Thymus (tissue), 14 donors: ENCODE measurements at places on chromosomes 1 and 21.

DNA sequence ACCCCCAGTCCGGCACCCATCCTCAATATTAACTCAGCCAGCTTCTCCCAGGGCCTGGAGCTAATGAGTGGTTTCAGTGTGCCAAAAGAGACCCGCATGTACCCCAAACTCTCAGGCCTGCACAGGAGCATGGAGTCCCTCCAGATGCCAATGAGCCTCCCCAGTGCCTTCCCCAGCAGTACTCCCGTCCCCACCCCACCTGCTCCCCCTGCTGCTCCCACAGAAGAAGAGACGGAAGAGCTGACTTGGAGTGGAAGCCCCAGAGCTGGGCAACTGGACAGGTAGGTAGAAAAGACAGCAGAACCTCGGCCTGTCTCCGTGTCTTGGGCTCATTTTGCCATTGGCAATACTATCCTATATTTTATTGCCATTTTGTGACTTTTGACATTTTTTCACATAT, 45.4 kb upstream of the IPO9 start:
- no peak for DNase-seq

GRCh38 chr21:23811805-23812204, 1795.5 kb downstream of the MRPL39 start:
- DNase-seq, result no peak

DNA sequence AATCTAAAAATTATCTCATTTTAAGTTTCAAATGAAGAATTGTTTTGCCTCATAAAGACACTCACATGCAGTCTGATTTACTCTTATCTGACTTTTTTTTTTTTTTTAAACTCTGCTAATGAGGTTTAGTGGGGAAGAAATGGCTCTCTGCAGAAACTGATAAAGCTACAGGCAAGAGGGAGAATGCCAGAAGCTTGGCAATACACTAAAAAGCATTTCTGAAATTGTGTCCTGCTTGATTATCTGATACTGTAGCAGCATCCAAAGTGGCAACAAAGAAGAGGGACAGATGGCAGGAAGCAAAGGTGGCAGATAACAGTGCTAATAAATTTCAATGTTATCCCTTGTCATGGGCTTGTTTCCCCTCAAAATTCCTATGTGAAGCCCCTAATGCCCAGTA, 1744.9 kb downstream of the NCAM2 start:
- DNase-seq, result no peak

- no peak for DNase-seq
Measured at GRCh38 chr1:38547321-38547720, 312.3 kb downstream of the RRAGC start.

- DNase-seq, result no peak
Measured at GRCh38 chr1:116775116-116775752, 21.0 kb downstream of the CD2 start.

DNA sequence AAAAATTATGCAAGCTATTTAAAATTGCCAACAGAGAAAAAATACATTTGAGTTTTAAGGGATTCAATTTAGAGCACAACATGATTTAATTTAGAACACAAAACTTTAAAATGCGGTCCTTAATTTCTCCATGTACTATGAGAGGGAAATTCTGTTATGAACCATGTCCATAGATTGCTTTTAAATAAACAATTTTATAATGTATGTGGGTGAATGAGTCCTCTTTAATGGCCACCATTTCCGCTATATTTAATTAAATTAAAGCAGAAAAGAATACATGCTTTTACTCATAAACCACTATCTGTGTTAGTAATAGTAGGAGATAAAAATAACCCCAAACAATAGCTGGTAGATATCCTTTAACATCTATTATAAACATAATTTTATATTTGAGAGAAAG, 914.6 kb downstream of the LTN1 start:
- no peak for DNase-seq

- no peak for DNase-seq
Measured at GRCh38 chr1:75165264-75165663, 31.1 kb downstream of the LHX8 start.

GRCh38 chr1:32895325-32896215, 5.6 kb downstream of the TMEM54 start:
- no peak for DNase-seq

DNA sequence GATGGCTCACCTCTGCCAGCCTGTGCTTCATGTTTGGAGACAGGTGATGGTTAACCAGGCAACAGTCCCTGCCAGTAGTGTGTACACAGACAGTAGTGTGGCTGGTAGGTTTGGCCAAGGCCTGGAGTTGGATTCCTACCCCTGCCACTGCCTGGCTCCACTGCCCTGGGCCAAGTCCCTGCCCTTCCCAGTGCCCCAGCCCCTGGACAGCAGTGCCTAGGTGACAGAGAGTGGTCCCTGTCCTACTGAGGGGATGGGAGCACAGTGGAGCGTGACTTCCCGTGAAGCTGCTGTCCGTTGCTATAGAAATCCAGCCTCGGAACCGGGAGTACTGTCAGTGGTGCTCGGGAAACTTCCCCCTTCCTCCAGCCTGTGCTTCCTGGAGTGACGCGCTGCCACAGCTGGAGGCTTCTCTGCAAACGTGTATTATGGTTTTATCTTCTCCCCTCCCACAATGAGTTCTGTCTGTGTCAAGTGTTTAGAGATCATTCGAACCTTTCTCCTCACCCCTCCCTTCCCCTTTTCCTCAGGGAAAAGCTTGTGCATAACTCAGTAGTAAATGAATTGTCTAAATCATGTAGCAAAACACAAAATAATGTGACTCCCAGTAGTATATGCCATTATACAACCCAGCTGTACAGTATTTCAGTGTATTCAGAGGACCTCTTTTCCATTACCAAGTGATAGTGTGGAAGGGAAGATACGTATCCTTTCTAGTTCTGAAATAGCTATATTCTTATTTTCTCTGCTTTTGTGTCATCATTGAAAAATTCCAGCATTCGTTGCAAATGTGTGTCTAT, 73.4 kb downstream of the GALNT2 start:
- no peak for DNase-seq

- no peak for DNase-seq
Measured at GRCh38 chr1:110243146-110243545, 33.0 kb downstream of the KCNC4 start.

- DNase-seq, result no peak
Measured at GRCh38 chr1:109664671-109665070, 3.2 kb upstream of the GSTM2 start.

DNA sequence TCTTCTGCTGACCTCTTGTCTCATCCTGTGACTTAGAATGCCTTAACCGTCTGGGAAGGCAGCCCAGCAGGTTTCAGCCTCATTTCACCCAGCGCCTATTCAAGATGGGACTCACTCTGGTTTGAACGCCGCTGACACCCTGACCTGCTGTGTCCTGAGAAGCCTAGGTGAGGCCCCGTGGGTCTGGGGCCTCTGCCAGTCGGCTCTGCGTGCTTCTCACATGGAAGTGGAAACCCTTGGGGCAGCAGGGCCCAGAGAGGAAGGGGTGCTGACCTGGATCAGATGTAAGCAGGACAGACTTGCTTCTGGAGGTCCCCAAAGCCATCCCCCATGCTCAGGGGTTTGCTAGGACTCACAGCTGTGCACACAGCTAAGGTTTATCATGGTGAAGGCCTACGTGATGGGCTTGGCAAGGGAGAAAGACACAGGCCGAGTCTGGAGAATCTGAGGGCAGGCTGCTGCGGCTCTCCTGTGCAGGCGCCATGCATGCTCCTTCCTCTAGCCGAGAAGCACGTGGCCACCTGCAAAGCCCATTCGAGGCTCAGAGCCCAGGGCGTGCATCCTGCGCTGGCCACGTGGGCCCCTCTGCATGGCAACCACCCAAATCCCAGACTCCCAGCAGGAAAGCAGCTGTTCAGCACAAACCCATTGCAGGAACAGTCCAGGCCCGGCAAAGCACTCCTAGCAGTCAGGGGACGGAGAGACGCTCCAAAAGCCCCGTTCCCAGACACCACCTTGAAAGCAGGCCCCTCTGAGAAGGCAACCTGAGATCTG, 3.8 kb downstream of the TRPM2 start:
- DNase-seq, result no peak

DNA sequence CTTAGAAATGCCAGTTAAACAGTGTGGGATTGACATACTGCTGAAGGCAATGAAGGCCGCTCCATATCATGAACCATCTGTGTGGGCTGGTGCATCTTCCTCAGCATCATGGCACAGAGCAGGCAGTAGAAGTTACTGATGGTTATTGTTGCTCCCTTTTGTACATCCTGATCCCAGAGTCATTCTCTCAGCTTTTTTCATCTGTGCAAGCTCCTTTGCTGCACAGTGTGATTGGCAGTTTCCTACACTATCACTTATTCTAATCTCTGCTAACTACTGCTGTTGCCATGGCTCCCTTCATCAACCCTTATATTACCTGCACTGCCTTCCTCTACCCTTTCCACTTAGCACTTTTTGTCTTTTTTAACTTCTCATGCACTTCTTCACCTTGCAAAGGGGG, 16.2 kb downstream of the RGS13 start:
- DNase-seq, result no peak

DNA sequence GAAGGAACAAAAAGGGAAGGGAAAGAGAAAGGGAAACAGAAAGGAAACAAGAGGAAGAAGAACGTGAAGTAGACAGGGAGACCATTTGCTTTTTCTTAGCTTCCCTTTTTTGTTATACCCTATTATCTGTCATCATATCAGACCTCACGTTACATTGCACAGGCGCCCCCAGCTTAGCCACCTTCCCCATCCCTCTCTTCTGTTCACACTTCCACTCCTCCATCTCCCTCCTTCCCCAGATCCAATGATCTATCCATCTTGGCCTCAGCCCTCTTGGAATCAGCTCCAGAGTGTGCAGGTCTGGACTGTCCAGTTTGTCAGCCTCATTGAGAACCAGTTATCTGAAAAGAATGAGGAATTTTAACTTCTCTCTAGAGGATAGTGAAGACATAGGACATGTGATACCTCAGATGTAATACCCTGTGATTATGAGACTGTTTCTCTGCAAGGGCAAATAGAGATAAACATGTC, 101.1 kb upstream of the ERRFI1 start:
- no peak for DNase-seq

DNA sequence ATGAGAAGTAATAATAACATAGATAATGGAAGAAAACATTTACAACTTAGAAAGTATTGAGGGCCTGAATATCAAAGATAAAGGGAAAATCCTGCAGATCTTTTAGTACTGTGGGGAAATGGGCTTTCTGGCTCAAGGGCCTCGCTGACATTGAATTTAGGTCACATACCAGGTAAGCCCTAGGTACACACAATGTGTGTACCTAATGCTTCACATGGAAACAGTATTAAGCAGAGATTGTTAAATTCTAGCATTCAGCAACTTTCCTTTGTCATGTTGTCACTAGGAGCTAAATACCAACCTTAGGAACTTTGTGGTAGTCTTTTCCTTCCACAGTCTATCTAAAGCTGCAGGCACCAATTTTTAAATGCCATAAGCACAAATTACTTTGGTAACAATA, 49.7 kb downstream of the ODF2L start:
- no peak for DNase-seq

DNA sequence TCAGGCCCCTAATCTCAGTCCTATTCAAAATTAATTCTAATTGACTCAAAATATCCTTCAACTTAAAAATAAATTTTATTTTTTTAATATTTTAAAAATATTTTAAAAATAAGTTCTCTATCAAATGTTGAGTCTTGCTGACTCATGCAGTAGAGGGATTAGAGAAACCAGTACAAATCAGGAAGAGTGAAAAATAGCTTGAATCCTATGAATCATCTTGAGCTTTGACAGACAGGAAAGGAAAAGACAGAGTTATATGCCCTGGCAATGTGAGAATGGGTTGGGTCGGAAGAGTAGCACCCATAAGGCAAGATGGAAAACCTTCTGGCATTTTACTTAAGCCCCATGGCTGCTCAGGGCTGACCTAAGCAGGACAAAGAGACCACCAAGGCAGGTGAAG, 346.6 kb upstream of the RUNX1 start:
- DNase-seq, result no peak
